ENCODE measurements at places on chromosomes 2 and 18.

GRCh38 chr2:160126756-160127155 lies 64.3 kb upstream of the PLA2R1 start:
- no peak for DNase-seq

GRCh38 chr18:47574966-47575365 lies 323.5 kb upstream of the SKOR2 start:
- no peak for DNase-seq

GRCh38 chr2:180599804-180600203 lies 380.6 kb upstream of the UBE2E3 start:
- no peak for DNase-seq

DNA sequence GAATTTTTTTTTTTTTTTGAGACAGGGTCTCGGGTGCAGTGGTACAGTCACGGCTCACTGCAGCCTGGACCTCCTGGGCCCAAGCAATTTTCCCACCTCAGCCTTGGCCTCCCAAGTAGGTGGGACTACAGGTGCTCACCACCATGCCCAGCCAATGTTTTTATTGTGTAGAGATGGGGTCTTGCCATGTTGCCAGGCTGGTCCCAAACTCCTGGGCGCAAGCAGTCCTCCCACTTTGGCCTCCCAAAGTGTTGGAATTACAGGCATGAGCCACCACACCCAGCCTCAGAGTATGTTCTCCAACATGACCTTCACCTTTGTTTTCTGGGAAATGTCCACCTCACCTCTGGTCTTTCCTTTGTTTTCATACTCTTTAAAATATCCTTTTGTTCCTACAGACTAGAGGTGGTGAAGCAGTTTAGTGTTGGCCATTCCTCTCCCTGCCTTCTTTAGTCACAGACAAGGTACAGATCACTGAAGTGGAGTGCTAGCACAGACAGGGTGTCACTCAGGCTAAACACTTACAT lies 19.5 kb upstream of the MOCOS start:
- DNase-seq: no peak

DNA sequence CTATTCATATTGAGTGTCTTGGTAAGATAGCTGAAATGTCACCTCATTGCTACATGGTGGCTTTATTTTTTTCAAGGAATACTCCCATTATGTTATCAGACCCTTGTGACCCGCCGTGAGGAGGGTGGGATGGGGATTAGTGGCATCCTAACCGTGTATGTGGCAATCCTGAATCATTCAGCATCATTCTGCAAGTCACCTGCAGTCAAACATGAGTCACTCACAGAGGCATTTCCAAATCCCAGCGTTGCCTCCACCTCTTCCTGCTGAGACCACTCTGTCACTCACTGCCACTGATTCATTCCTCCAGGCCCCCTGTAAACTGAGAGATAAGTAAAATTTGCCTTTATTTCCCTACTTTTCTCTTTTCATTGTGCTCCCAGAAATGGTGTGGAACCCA lies 307.4 kb upstream of the KLHL29 start:
- no peak for DNase-seq

GRCh38 chr2:156867201-156867600 lies 390.3 kb upstream of the GALNT5 start:
- peak; percentile 7 for DNase-seq

GRCh38 chr2:210544831-210545230 lies 11.6 kb upstream of the CPS1 start:
- DNase-seq: no peak

DNA sequence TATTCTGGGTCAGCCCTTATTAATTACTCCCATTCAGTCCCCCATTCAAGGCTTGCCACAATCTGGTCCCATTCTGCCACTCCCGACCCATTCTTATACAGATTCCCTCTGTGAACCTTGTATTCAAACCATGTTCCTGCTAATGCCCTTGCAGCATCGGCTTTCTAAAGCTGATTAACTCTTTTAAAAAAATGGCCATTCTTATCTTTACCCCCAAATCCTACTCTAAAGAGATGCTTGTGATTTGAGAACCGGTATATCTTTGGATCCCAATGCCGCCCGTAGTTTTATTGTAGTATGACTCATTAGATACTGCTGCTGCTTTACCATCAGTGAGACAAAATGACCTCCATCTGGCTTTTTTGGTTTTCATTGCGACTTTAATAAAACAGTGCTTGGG lies 72.2 kb downstream of the XRCC5 start:
- DNase-seq: no peak

- DNase-seq: no peak
These were observed 251.9 kb downstream of the GRB14 start for GRCh38 chr2:164369366-164369765.

DNA sequence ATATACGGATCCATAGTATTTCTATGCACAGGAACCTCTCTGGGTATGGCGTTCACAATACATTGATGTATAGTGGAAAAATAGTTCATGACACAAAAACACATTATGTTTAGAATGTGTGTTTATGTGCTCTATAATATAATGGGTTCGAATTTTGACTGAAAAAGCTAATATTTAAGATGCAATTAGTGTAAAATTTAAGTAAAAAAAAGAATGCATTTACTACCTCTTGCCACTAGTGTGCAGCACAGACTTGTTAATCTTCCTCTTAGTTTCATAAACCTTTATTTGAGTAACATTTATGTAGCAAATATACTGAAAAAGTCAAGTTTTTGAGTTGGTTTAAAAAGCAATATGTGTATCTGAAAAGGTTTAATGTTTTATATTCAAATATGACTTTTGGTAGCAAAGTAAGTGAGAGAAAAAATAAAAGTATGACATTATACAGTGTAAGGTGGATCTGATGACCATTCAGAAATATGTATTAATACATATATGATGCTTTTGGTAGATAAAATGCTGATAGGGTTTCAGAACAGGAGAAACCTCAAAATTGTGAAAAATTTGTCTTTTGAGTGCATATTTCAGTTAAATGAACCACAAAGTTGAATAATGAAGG lies 49.4 kb downstream of the CCDC102B start:
- no peak for DNase-seq

DNA sequence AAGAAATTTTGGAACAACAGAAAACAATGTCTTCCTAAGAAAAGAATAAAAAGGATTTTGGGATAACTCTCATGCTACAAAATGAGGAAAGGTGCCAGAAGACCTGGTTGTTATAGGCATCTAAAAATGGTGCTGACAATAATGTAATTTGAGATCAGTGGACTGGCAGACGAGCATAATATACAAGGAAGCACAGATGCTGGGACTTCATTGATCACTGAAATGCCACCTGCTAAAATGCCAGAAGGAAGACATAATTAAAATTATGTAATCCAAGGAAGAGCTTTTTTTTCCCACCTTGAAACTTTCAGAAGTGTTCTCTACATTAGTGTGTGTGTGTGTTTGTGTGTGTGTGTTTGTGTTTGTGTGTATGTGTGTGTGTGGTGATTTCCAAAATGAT lies 535.9 kb downstream of the XIRP2 start:
- no peak for DNase-seq

- no peak for DNase-seq
These were observed 72.6 kb upstream of the THUMPD2 start for GRCh38 chr2:39851651-39852110.

GRCh38 chr2:96181529-96181928 lies 27.1 kb downstream of the STARD7 start:
- no peak for DNase-seq

Measured in RWPE1 (cell line).